CD4-positive, alpha-beta T cell treated with Interleukin-6 at 100 ng/mL for 8 hours (primary cell): ENCODE measurements at places on chromosomes 3 and 15.

GRCh38 chr15:92896561-92896960 is 3.6 kb upstream of the CHD2 start:
- no peak for DNase-seq

- DNase-seq, result no peak
Measured at GRCh38 chr15:70530906-70531305, 232.5 kb downstream of the UACA start.

DNA sequence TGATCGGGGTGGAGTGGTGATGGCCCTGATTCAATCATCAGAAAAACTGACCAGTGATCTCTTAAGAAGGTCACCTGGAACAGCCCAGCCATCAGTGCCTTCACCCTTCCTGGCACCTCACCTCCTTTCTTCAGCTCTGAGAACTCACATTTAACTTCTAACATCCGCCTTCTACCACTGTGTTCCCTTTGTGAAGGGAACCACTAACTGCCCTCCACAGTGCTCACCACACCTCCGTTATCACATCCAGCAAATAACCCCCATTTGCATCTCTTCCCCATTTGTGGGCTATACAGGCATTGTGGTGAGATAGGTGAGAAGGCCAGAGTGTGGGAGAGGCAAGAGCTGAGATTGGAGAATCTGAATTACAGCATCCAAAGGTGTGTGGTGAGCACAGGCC is 107.4 kb downstream of the PLCL2 start:
- no peak for DNase-seq

DNA sequence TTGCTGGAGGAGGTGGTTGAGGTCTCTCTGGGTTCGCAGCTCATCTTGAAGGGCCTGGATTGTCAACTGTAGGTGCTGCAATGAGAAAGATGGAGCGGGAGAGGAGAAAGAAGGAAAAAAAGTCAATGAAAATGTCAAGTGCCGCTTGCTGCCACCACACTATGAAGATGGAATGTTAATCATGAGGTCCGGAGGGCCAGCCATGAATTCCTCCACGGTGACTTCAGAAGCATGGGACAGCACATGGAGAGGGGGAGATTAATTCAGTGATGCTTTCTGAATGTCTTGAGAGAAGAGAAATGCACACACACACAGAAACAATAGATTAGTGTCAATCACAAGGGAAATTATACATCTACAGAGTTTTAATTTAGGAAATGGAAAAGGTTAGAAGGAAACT is 171.9 kb downstream of the ERC2 start:
- no peak for DNase-seq

- no peak for DNase-seq
Measured at GRCh38 chr3:104604326-104605010, 762.2 kb upstream of the ALCAM start.

- no peak for DNase-seq
Measured at GRCh38 chr3:126160243-126161210, 19.9 kb downstream of the ALDH1L1 start.

GRCh38 chr15:57686657-57687056 is 19.9 kb upstream of the POLR2M start:
- DNase-seq, result no peak

DNA sequence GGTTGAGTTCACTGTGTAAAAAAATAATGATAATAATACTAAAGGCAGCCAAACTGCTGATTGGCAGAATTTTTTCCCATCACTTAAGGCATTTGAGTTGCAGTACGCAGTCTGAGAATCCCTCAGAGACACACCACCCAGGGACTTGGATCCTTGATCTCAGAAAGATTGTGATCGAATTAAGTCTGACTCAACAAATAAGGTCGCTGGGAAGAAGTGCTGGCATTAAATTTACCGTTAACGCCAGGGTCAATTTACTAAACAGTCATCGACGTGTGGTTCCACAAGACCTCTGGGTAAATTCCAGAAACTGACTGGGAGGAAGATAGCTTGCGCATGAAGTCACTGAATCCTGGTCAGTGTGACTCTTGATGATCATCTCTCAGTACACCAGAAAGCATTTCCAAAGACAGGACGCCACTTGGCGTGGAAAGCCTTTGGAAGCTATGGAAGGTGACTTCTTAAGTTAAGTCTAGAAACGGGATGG is 48.3 kb upstream of the CGNL1 start:
- DNase-seq, result no peak

GRCh38 chr3:39210078-39210477 is 17.7 kb upstream of the XIRP1 start:
- DNase-seq, result no peak

GRCh38 chr15:49343546-49343945 is 79.5 kb upstream of the FGF7 start:
- DNase-seq, result no peak

DNA sequence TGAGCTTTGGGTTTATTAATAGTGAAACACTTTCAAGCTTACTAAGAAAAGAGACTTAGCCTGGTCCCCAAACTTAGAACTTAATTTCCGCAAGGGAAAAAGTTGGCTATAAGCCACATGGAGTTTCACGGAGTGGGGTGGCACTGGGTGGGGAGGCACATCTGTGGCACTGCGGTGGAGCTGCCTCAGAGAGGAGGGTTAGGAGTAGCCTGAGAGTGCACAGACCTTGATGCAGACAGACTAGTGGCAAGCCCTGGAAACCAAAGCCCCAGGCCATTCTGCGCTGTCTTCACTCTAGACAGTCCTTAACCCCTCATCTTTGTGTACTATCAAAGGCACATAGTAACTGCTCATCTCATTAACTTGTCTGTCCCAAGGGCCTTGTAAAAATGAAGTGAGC is 22.0 kb downstream of the CXCR6 start:
- no peak for DNase-seq

- no peak for DNase-seq
Measured at GRCh38 chr3:120258009-120258408, 27.0 kb downstream of the GPR156 start.

DNA sequence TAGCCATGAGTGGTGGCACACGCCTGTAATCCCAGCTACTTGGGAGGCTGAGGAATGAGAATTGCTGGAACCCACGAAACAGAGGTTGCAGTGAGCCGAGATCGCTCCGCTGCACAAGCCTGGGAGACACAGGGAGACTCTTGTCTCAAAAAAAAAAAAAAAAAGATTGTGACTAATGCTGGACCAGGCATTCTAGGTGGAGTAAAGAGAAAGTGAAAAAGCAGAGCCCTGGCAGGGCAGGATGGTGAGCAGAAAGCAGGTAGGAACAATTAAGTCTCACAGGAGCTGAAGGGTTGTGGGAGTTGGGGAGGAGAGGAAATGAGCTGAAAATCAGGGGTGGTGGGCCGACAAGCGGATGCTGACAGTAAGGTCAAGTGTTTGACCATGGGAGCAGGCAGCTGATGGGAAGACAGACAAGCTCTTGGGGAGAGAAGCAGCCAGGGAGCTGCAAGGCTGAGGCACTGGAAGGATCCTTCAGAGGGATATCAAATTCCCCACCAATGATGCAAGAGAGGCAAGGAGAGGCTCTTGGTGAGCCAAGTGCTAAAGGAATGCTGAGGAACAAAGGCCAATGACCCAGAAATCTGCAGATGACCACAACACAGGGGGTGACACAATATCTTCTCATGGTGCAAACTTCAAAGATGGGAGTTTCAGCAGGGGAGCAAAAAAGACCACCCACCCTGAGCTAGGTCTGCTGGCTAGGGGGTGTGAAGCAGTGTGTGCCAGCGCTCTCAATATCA is 251.1 kb downstream of the ULK4 start:
- no peak for DNase-seq

DNA sequence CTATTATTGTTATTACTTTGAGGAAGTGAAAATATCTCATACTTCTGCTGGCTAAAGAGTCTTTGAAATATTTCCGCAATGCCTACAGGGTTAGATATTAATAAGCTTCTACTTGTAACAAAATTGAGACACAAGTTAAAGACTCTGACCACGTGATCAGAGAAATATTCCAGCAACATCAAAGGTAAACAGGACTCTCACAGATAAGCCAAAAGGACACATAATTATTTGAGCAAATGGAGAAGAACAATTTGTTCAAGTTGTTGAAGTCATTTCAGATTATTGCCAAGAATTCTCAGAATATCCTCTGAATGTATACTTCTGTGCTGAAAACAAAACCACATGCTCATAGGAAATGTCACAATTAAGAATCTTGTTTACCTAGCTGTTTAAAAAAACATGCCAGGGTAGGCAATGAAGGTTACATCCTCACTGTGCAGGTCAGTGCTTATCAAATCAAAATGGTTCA is 225.8 kb upstream of the ALCAM start:
- no peak for DNase-seq

DNA sequence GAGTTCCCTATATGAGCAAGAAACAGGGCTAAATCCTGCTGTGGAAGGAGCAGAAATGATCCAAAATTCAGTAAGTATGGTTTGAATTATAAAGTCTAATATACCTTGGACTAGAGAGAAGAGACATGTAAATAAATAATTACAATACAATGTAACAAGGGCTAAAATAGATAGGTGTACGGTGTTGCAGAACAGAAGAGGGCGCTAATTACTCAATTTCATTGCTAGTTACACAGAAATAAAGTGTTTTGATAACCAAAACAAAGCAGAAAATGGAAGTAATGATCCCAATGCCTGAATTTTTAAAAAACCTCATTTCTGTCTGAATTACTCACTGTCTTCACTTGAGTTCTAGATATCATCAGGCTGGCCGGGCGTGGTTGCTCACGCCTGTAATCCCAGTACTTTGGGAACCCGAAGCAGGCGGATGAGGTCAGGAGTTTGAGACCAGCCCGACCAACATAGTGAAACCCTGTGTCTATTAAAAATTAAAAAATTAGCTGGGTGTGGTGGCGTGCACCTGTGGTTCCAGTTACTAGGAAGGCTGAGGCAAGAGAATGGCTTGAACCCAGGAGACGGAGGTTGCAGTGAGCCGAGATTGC is 8.3 kb upstream of the PLCH1 start:
- DNase-seq, result no peak

DNA sequence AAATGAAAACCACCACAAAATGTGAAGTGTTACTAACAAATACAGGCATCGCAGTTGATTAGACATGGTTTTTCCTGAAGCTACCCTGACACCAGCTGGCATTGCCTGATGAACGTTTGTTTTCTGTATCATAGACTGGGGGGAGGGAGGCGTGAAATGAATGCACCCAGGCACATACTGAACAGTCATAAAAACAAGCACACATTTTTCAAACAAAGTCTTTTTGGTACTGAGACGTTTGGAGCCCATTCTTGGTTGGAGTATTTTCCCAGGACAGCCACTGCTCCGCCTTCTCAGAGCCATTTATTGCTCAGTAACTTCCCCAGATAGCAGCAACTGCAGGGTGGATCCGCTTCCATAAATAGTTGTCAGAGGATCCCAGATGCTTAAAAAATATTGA is 52.4 kb downstream of the KLF13 start:
- no peak for DNase-seq

- peak; percentile 8 for DNase-seq
Measured at GRCh38 chr3:111571907-111572460, 23.2 kb downstream of the ZBED2 start.

- no peak for DNase-seq
Measured at GRCh38 chr15:70348226-70348543, 250.5 kb upstream of the TLE3 start.

- DNase-seq, result no peak
Measured at GRCh38 chr15:41337631-41338522, 5.2 kb downstream of the NUSAP1 start.

- DNase-seq, result peak; percentile 12
Measured at GRCh38 chr15:69976366-69976994, 121.2 kb downstream of the TLE3 start.

DNA sequence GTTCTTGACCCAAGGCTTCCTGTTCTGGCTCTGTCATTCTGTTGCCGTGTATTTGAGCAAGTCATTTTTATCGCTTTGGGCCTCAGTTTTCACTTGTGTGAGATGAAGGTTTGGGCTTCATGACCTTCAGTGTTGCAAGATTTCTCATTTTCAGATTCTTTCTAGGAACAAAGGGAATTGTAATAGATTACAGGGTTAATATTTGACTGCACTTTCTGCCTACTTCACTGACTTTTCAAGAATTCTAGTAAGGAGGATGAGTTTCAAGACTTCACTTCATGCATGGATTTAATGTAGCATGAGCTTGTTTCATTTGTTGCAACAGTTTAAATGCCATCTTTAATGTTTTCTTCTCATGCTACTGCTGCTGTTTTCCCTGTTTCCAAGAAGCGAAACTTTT is 226.5 kb downstream of the NLGN1 start:
- no peak for DNase-seq

- no peak for DNase-seq
Measured at GRCh38 chr15:98729446-98730042, 81.2 kb downstream of the IGF1R start.

GRCh38 chr15:84633311-84634227 is 20.5 kb downstream of the WDR73 start:
- peak; percentile 58 for DNase-seq

DNA sequence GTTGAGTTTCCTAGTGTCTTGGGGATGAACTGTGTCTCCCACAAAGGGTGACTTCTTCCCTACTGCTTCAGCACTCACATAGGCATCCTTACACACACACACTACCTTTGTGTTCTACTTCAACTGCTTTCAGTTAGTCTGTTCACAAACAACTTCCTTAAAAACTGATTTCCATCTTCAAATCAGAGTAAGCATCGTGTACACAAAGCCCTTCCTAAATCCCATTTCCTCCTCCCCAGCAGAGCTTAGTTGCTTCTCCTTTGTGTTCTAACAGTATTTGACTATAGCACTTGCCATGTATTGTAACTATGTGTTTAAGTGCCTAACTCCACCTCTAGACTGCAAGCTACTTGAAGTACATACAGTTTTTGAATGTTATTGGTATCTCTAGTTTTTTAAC is 71.7 kb downstream of the TNIK start:
- no peak for DNase-seq

GRCh38 chr15:38059665-38060064 is 125.2 kb downstream of the TMCO5A start:
- DNase-seq, result no peak

DNA sequence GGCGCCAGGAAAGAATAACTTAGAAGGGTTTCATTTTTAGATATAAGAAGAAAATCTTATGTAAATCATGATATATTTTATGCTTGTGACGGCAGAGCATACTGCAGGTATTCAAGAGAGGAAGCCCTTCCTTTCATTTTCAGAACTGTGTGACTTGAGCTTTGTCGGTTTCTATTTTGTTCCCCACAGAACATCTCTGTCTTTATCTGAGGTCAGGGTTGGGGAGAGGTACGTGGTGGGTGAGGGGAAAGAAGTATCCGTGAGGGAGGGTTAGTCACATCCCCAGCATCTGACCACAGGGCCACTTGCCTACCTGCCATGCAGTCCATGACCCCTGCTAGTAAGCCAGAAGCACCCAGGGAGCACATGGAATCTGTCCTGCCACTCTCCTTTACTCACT is 126.5 kb downstream of the DGKG start:
- no peak for DNase-seq

DNA sequence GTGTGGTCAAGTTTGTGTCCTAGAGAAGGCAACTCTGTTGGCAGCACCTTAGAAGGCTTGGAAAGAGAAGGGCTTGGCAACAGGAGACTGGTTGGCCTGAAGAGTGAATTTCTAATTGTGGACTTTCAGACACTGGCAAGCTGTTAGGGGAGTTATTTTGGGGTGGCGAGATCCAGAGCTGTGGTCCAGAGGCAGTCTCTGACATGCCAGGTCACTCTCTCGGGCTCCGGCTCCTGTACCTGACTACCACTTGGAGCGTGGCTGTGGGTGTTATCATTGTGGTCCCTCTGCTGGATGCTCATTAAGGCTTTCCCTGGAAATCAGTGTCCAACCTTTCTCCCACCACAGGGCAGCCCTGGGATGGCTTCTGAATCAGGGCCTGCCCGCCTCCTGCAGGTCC is 209.0 kb downstream of the SLCO3A1 start:
- DNase-seq, result no peak
